ENCODE measurements at places on chromosomes 11 and 22.

- no peak for DNase-seq
Observed at GRCh38 chr11:102251423-102251822, 65.9 kb upstream of the BIRC3 start.

GRCh38 chr11:16959602-16960001 is 54.6 kb downstream of the PLEKHA7 start:
- no peak for DNase-seq

DNA sequence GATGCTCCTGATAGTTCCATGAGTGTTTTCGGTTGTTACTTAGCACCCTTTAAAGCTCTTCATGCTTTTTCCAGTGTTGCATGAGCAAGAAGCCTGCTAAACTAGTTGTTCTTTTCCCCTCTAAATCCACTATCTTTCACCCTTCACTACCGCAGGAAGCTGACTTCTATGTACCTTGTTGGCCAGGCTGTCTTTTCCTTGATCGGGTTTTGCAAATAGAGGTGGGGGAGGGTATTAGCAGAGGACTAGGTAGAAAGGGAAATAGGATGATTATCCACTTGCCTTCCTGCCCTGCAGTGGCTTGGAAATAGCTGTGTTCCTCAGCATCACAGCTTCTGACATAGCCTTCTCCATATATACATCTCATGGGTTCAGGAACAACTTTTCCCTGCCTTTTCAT is 23.9 kb downstream of the AASDHPPT start:
- no peak for DNase-seq

DNA sequence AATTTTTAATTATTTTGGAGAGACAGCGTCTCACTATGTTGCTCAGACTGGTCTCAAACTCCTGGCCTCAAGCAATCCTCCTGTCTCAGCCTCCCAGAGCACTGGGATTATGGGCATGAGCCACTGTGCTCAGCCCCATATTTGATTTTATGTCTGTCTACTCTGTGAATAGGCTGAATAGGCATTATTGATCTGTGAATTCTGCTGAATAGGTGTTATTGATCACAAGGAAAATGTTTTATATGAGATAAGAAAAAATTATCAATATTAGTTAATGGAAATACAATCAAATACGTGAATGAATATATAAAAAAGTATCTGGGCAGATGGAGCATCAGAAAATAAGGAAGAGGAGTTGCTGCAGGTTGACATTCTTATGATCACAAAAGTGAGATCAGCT is 483.4 kb upstream of the LARGE1 start:
- no peak for DNase-seq

GRCh38 chr11:94922321-94923003 is 50.9 kb downstream of the CWC15 start:
- no peak for DNase-seq
